ENCODE measurements at places on chromosomes 7 and 10. TPM values are rescaled to one million over a fixed set of nuclear protein-coding genes. Genes with fewer than 3 reads are reported as not detected.

- no peak for DNase-seq
These were observed 68.8 kb downstream of the DGKB start for GRCh38 chr7:14833707-14834106.

DNA sequence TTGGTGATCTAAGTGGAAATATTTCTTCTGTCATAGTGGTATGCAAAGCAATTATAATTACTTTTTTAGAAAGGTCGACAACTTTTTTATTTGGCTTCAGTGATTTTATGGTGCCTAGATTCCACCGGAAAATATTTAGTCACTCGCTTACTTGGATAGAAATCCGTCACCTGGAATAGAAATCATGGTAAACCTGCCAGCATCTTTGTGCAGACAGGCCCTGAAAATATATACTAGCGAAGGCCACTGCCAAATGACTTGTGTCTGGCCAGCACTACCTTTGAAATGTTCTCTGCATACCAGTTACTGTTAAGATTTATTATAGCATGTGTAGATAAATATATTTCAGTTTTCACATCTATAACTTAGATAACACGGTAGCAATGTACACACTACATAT lies 226.4 kb downstream of the AGMO start:
- DNase-seq, result no peak

GRCh38 chr10:17734432-17735080 lies 17.4 kb upstream of the TMEM236 start:
- DNase-seq, result no peak

GRCh38 chr7:103857435-103857834 lies 132.0 kb downstream of the RELN start:
- DNase-seq, result no peak

DNA sequence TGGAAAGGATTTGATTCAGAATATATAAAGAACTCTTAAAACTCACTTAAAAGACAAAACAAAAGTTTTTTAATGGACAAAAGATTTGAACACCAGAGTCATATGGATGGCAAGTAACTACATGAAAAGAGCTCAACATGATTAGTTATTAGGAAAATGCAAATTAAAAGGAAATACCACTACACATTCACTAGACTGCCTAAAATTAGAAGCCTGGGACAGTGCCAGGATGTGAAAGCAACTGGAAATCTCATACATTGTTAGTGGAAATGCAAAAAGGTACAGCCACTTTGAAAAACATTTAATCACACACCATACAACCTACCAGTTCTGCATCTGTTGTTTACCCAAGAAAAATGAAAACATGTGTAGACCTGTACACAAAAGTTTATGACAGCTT lies 48.8 kb downstream of the RALA start:
- no peak for DNase-seq

DNA sequence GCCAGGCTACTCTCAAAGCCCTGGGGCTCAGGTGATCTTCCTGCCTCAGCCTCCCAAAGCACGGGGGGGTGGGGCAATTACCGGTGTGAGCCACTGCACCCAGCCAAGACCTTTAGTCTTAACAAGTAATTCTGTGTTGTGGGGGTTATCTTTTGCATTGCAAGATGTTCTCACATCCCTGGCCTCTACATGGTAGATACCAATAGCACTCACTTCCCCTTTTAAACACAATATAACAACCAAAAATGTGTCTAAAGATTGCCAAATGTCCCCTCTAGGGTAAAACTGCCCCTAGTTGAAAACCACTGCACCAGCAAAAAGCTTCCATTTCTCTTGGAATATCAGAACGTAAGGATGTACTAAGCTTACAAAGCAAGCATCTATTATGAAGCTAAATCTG lies 225.0 kb downstream of the CTNNA3 start:
- no peak for DNase-seq

GRCh38 chr10:116169782-116170445 lies 103.1 kb downstream of the GFRA1 start:
- DNase-seq, result no peak

GRCh38 chr7:119105381-119105780 lies 880.9 kb downstream of the ANKRD7 start:
- DNase-seq, result no peak

DNA sequence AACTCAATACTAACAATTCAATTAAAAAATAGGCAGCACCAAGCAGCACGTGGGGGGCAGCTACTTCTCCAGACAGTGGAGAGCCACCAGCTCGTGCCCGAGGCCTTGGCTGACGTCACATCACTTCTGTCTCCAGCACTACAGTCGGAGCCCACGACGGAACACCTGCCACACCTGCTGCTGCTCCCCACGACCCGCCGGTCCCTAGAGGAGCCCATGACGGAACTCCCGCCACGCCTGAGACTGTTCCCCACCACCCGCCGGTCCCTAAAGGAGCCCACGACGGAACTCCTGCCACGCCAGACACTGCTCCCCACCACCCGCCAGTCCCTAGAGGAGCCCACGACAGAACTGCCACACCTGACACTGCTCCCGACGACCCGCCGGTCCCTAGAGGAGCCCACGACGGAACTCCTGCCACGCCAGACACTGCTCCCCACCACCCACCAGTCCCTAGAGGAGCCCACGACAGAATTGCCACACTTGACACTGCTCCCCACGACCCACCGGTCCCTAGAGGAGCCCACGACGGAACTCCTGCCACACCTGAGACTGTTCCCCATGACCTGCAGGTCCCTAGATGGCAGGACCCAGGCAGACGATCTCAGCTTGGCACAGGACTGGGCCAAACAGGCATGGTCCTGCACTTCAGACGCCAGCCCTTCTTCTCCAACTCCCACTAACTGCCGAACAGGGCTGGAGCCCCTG lies 258.0 kb downstream of the ELFN1 start:
- DNase-seq, result no peak

GRCh38 chr7:78704504-78704903 lies 749.0 kb downstream of the MAGI2 start:
- no peak for DNase-seq

DNA sequence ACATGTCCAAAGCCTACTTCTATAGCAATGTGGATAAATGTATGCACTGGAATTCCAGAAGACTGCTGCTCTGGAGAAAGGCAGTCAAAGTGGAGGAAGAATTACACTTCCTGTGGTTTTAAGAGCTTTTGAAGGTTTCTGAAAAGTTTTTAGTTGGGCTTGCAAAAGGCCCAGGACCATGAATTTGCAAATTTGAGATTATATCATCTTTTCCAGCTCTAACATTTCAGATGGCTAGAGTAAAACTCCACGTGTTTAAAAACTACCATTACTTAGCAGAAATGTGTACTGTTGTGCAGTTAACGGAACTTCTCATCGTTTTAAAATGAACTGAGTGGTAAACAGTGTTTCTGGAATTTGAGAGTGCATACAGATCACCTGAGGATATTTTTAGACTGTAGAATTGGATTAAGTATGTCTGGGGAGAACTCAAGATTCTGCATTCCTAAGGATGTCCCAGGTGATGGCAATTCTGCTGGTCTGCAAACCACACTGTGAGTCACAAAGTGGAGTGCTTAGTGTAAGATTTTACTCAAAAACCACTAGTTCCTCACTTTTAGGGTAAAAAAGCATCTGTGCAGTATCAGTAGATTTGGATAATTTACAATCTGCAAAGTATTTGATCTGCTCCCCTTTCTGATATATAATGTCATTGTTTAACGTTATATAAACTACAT lies 32.9 kb upstream of the CCDC71L start:
- no peak for DNase-seq

GRCh38 chr10:11232222-11232961 lies 214.7 kb downstream of the CELF2 start:
- no peak for DNase-seq

GRCh38 chr7:155202106-155202871 lies 95.4 kb upstream of the INSIG1 start:
- DNase-seq, result no peak

- DNase-seq, result no peak
These were observed 208.1 kb downstream of the TCF7L2 start for GRCh38 chr10:113158183-113158582.

DNA sequence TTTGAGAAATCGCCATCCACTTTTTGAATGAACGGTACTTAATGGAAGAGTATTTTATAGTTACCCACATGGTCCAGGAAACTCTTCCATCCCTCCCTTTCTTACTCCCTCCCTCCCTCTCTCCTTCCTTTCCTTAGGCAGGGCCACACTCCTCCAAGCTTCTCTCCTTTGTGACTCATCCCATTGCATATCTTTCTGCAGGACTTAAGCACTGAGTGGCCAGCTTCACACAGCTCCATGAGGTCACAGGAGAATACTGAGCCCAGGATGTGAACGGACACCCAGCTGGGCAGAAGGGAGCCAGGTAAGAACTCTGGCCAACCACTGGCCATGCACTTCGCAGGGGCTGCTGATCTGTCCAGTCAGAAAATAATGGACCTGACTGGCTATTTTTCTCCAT lies 189.7 kb upstream of the ADCY1 start:
- DNase-seq, result no peak

DNA sequence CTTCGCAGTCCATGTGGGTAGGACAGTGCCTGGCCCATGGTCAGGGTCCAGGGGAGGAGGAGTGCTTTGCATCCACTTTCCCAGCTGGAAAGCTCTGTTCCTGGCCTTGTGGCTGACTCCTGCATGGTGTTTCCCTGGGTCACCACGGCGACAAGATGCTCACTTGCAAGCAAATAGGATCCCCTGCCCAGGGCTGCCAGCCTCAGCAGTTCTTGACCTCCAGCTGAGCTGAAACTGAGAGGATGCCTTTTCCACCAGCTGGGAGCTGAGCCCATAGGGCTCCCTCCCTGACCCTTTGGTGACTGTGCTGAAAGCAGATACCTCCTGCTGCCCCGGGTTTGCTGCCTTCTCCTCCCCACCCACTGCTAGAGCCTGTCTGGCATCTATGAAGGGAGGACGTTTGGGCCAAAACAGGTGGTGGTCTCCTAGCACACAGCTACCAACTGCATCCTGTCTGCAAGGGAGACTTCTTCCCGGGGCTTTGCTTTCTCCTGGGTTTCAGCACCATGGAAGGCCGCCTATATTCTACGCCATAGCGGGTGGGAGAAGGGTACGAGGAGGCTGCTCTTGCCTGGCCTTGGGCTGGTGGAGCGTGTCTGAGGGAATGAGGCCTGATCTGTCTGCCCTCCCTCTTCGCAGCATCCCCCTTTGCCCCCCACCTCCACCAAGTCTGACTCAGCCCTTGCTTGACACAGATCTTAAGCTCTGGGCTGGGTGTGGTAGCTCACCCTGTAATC lies 34.4 kb downstream of the UBTD1 start:
- DNase-seq, result no peak

- DNase-seq, result no peak
These were observed 117.6 kb downstream of the DOCK4 start for GRCh38 chr7:112088484-112089016.

GRCh38 chr7:127955051-127955531 lies 76.1 kb downstream of the LRRC4 start:
- DNase-seq, result no peak

- DNase-seq, result no peak
These were observed 3.3 kb upstream of the THSD7A start for GRCh38 chr7:11835260-11835659.

DNA sequence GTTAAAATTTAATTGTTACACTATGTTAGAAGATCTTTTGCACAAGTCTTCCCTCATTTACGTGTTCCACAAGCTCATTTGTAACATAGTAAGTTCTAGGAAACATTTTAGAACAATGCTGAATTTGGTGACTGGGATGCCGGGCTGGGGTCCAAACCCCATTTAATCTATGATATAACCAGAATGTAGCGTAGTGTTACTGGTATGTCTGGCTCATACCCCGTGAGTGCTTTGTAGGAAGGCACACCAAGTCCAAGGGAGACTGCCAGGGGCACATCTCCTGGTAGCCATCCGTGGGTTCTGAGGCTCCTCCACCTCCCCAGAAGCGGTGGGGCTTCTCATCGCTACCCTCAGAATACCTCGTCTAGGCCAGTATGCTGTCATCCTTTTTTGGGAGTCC lies 21.3 kb upstream of the TMEM236 start:
- DNase-seq, result no peak

DNA sequence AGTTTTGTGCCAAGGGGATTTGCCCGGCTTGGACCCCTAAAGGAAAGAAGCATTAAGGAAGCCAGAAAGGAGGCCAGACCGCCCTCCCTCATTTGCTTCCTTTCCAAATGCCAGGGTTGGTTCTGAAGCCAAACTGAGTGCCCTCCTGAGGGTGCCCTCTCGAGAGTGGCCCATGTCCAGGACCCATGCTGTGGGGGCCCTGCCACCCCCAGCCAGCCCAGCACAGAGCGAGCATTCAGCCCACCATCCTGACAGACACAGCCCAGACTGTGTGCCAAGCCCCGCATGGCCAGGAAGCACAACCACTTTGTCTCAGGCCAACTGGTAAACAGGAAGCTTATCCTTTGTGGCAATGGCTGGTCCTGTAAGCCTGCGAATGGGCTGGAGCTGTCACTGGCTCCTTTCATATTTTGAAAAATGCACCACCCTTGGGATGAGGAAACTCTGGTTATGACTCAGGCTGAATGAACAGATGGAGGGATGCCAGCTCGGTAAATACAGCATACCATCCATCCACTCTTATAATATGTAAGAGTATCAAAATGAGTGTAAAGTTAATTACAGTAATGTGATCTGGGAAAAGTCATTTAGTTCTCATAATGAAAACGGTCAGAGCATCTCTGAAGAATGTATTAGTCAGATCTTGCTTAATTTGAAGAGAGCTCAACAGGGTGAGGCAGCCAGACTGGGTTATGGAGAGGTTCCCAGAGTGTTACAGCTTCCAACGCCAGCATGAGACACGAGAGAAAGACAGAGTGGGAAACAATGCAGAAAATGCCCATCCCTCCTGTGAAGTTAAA lies 65.0 kb downstream of the STK17A start:
- DNase-seq, result peak; percentile 41

DNA sequence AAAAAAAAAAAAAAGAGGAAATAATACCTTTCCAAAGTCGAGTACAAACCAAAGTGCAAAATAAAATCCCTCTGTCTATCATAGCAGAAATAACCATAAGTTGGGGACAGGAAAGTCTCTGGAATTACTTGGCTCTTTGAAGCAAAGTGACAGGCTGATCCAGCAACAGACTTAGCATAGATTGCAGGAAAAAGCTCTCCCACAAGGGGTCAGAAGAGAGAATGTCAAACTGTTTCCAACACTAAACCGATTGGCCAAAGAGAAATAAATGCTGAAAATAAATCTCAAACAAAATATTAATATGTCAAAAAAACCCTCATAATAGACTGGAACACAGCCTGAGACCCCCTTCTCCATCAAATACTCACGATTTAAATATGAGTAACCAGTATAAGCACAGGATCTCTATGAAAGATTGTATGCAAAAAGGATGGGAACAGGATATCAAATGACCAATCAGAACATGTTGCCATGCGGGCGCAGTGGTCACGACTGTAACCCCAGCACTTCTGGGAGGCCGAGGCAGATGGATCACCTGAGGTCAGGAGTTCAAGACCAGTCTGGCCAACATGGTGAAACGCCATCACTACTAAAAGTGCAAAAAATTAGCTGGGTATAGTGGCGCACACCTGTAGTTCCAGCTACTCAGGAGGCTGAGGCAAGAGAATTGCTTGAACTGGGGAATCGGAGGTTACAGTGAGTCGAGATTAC lies 1000.7 kb upstream of the LRRN3 start:
- no peak for DNase-seq

The KNDC1 gene
- 0.11 TPM for total RNA-seq

The FBXL15 gene
- 12.3 TPM for total RNA-seq

The MSMB gene
- not detected for total RNA-seq

The CHST15 gene
- 4.5 TPM for total RNA-seq

The RBP4 gene
- total RNA-seq, result 1.1 TPM

The IGF2BP3 gene
- total RNA-seq, result 0.38 TPM

The MLXIPL gene
- 0.41 TPM for total RNA-seq

The PNLIPRP2 gene
- total RNA-seq, result not detected

The NUDT5 gene
- total RNA-seq, result 8.6 TPM

The PRKAR2B gene
- total RNA-seq, result 21.8 TPM

Data from left ventricle myocardium inferior (tissue), 1 donor.